ENCODE measurements at places on chromosomes 4 and X.

- no peak for DNase-seq
Observed at GRCh38 chr4:143183513-143184216, 1.1 kb upstream of the USP38 start.

GRCh38 chr4:38804654-38805295 lies at the start of gene TLR1:
TSS of gene TLR1 (minus strand) at chr4:38804791. CDS start at chr4:38798831, 5,960 bp downstream.
- no peak for DNase-seq

GRCh38 chr4:122107680-122108079 lies 44.5 kb upstream of the BLTP1 start:
- no peak for DNase-seq

GRCh38 chr4:17055788-17056187 lies 157.3 kb upstream of the LDB2 start:
- no peak for DNase-seq

GRCh38 chrX:68332201-68332731 lies 101.0 kb downstream of the OPHN1 start:
- DNase-seq = no peak
